ENCODE measurements at places on chromosomes 12 and 14.

DNA sequence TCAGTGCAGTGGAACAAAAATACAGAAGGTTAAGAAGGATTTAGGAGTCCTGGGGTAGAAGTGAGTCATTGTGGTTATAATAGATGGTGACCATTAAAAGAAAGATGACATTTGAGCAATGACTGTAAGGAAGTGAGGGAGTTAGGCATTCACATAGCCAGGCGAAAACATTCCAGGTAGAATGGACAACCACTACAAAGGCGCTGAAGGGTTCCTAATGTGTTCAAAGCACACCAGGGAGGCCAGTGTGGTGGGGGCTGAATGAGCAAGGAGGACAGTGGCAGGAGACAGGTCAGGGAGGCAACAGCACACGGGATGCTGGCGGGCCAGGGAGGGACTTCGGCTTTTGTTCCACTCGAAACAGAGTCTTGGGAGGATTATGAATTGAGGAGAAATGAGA is 129.9 kb downstream of the NPAS3 start:
- DNase-seq, result no peak

- no peak for DNase-seq
Measured at GRCh38 chr12:91618281-91618680, 435.7 kb upstream of the DCN start.

DNA sequence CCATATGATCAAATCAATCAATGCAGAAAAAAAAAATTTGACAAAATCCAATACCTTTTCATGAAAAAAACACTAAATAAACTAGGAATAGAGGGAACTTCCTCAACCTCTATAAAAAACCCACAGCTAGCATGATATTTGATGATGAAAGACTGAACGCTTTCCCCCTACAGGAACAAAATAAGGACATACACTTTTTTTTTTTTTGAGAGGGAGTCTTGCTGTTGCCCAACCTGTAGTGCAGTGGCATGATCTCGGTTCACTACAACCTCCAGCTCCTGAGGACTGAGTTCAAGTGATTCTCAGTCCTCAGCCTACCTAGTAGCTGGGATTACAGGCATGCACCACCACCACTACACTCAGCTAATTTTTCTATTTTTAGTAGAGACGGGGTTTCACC is 17.9 kb upstream of the CAMKK2 start:
- no peak for DNase-seq

DNA sequence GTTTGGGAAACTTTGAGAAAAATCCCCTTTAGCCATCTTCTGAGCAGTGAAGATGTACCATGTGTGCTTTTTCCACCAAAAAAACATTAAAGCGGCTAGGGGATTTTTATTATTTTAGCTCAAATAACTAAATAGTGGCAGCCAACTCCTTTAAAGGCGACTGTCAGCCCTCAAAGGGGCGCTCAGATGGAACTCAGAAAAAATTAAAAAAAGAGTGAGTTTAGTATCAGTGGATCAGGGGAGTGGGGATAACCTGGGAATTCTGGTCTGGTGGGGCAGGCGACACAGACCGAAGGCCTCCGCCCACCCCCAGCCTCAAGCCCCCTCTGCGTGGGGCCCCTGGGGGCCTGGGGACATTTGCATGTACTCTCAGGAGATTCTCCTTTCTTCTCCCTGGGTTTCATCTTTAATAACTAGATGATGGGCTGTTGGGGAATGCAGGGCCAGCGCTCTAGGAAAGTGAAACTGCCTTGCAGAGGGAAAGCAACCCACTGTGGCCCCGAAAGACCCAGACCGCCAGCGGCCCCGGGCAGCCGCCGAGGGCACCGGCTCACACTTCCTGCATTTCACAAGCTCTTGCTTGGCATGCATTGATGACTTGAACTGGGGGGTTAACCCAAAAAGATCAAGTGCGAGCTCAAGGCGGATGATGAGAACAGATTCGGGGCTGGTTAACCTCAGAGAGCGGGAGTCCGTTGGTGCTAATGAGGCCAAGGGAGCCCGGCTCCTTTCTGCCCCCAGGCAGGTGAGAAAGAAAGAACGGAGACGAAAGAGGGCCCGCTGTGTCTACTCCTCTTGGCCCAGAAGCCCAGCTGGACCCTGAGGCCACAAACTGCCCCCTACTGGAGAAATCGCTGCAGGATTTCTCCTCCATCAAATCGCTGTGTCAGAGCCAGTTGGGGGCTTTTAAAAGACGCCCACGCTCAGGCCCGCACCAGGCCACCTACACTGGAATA is 7.3 kb upstream of the BATF start:
- no peak for DNase-seq

- DNase-seq, result no peak
Measured at GRCh38 chr12:33634544-33634943, 194.9 kb upstream of the SYT10 start.

Measured in stimulated activated CD4-positive, alpha-beta T cell treated with anti-CD3 and anti-CD28 coated beads, Interleukin-1b, Interleukin-23, amount 100 ng/mL, for 4 hours (primary cell).